ENCODE measurements at places on chromosomes 1 and 21. TPM values are rescaled to one million over a fixed set of nuclear protein-coding genes. Genes with fewer than 3 reads are reported as not detected.

The OR2T5 gene
- not detected for polyA plus RNA-seq

The MAP3K21 gene
- polyA plus RNA-seq = 0.06 TPM

The MATN1 gene
- 0.03 TPM for polyA plus RNA-seq

The WDR64 gene
- polyA plus RNA-seq = not detected

The PPIE gene
- 49.4 TPM for polyA plus RNA-seq

Measured in psoas muscle (tissue), 8 donors.